NCI-H524 (cell line): ENCODE measurements at places on chromosomes 1 and 21.

DNA sequence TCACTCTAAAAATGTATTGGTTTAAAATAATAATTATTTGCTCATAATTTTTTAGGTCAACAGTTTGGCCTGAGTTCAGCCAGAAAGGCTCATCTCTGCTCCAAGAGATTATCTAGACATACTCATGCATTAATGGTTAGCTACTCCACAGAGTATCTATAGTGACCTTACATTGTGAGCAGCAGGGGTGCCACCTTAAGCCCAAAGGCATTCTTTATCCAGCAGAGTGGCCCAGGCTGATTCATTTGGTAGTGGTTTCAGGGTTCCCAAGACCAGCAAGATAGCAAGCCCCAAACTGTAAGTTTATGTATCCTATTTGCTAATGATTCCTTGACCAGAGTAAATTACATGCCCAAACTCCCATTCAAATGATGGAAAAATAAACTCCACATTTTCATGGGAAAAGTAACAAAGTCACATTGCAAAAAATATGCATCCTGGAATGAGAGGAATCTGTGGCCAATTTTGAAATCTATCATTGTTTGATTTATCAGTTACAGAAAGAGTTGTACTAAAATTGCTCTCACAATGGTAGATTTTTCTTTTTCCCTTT lies 182.6 kb upstream of the KCNK2 start:
- DNase-seq = no peak

DNA sequence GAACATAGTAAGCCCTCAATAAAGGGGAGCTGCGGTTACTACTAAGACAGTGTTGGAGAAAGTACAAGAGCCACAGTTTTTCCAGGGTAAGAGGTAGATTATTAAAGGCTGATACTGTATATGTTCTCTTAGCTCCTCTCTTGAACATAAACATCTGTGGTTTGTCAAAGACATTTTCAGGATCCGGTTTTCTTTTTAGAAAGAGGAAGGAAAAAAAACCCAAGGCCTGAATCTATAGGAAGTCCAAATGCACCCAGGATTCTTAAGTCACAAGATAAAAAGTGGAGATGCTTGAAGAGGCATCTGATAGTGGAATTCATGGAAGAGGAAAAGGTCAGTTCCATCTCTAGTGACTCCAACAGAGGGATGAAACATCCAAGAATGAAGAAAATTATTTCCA lies 24.6 kb upstream of the SLC45A3 start:
- DNase-seq = no peak

GRCh38 chr1:52569449-52570210 lies 16.7 kb upstream of the TUT4 start:
- DNase-seq = no peak

GRCh38 chr1:204314171-204314892 lies 45.4 kb downstream of the PLEKHA6 start:
- no peak for DNase-seq

DNA sequence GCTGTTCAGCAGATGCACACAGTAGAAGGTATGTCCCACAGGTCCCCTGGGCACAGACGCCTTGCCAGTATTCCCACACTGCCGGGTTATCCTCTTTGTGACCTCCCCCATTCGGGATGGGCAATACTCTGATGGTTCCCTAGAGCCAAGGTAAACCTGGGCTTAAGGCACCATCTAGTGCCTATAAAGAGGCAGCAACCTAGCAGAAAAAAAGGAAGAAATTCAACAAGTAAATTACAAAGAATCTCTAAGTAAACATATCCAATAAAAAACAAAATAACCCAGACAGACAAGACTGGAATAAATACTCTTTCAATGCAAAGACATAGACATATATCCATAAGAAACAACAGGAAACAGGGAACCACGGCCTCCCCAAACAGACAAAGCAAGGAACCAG lies 39.4 kb downstream of the HSF2BP start:
- peak; percentile 20 for DNase-seq

DNA sequence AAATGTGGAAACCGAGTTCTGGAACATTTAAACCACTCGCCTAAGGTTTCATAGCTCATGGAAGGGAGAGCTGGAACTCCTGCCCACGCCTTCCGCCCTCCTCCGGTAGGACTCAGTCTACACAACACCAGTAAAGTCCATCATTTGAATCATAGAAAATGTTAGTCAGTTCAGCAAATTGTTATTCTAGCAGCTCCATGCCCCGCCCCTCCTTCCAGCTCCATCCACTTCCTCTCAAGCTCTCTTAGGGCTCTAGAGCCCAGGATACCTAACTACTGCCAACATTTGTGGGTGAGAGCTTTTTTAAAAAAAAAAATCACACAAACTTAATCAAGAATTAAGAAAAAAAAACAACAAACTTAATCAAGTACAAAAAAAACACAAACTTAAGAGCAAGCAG lies 121.8 kb downstream of the TBX15 start:
- DNase-seq = no peak

DNA sequence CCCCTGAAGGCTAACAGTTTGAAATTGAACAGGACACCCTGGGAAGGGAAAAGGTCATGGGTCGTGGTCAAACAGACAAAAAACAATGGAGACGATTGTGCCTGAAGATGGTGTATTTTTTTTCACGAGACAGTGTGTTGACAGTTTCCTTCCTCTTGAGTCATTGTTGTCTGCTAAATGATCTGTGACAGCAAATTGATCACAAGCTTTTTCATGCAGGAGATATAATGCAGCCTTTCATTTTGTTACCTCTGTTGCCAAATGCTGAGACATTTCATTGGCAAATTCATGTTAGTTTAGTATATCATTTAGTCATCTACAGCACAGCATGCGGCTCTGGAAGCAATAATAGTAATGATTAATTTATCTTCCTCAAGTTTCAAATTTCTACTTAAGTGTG lies 27.7 kb downstream of the UBE2U start:
- no peak for DNase-seq

DNA sequence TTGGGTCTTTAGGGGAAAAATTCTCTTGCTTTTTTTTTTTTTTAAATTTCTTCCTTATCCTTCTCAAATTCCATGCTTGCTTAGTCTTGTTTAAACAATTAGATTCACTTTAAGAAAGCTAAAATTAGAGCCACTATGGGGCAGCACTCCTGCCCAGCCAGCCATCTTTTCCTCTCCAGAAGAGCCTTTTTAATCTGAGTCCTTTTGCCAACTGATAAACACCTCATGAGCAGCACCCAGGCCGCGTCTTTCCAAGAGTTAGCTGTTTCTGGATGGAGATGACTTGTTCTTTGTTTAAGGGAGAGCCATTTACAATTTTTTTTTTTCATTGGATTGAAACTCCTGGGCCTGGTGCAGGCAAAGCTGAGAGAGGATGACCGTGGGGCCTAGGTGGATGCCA lies 53.3 kb upstream of the TSPAN2 start:
- DNase-seq = peak; percentile 14

- DNase-seq = no peak
Observed at GRCh38 chr1:198970916-198971315, 332.1 kb downstream of the PTPRC start.

- DNase-seq = no peak
Observed at GRCh38 chr1:100955322-100955721, 59.4 kb downstream of the SLC30A7 start.

DNA sequence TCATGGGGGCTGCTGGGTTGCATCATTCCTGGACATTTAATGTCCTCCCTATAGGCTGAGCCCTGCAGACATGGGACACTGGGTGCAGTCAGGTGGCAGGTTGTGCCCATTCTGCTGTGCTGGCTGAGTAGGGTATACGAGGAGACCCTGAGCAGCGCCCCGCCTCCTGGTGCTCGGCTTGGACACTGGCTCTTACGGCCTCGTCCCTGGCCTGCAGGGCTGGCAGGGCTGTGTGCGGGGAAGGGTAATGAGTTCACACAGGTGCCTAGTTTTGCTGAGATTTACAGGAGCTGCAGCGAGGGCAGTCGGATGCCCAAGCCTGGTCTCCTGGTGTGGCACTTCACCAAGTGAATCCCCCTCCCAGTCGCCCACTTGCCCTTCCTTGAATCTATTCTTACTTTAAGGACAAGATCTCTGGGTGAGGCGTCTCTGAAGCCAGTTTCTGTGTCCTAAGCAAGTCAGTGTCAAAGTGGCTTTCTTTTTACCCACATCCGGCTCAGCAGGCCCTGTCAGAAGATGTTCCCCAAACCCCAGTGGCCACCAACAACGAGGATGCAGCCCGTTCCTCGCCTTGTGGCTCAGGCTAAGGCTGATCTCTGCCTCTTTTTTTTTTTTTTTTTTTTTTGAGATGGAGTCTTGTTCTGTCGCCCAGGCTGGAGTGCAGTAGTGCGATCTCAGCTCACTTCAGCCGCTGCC lies 73.2 kb downstream of the MAN1C1 start:
- no peak for DNase-seq

DNA sequence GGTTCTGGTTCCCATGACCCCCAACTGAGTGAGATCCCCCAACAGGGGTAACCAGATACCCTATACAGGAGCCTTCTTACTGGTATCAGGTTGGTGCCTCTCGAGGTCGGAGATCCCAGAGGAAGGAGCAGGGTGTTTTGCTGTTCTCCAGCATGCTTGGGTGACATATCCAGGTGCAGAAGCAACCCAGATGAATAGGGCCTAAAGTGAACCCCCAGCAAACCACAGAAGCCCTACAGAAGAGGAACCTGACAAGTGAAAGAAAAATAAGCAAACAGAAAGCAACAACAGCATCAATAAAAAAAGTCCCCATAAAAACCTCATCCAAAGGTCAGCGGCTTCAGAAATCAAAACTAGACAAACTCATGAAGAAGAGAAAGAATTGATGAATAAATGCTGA lies 633.4 kb upstream of the CXADR start:
- no peak for DNase-seq

- DNase-seq = no peak
Observed at GRCh38 chr1:93690341-93690740, 8.7 kb upstream of the BCAR3 start.

GRCh38 chr1:176785791-176786190 lies 322.8 kb downstream of the PAPPA2 start:
- DNase-seq = peak; percentile 29
